ENCODE measurements at places on chromosomes 11 and 22.

DNA sequence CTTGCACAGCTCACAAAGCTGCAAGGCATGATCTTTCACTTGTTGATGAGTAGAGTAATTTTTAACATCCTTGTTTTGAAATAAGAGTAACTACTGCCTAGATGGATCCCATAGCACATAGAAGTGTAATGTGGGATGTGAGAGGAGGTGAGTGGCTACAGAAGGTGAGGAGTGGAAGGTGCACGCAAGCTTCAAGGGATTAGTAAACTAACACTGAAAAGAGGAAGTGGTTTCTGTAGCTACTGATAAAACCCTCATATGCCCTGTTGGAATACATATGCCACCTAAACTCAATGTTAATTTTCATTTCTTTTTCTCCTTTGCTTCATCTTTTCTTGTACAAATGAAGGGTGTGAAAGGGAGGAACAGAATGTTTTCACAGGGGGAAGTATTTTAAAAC, 22.0 kb upstream of the CTSC start:
- no peak for DNase-seq

DNA sequence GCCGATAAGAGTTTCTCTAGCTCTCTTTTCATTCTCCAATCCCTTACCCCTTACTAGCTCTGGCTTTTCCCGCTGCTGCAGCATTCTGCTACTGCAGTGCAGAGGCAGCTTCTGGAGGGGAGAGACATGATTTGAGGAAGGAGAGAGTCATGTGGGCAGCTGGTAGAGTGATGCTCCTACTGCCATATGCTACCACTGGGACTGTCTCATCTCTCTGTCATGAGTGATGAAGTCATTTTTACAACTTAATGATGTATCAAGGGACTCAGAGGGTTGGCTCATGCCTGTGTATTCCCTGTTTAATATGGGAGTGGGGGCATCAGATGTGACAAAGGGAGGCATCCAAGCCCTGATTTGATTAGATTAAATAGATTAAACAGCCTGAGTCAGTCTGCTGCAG, 11.3 kb downstream of the SLC17A6 start:
- no peak for DNase-seq

- no peak for DNase-seq
Measured at GRCh38 chr22:49545606-49546005, 282.1 kb downstream of the BRD1 start.

GRCh38 chr11:61142424-61142823, 18.8 kb downstream of the VPS37C start:
- DNase-seq, result no peak

DNA sequence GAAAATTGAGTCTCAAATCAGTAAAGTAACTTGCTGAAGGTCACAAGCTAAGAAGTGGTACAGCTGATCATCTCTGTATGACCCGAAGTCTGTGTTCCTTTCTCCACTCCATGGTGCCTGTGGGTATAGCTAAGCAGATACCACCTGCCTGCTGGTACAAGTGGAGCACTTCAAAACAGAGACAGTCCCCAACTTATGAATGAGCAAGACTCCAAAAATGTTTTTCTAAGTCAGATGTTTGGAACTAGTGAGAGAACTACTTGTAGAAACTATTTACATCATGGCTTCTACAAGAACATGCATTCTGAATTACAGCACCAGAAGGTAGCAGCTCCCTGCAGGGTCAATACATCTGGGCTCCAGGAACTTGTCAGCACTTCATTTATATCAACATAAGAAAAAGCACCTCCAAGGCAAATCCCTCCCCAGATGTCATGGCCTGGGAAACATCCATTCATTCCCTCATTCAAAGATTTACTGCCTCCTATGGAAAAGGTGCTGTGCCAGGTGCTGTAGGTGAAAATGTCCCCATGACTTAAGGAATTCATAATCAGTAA, 94.7 kb downstream of the SERGEF start:
- DNase-seq, result no peak

- DNase-seq, result peak; percentile 47
Measured at GRCh38 chr11:74683279-74683871, 47.9 kb downstream of the CHRDL2 start.

DNA sequence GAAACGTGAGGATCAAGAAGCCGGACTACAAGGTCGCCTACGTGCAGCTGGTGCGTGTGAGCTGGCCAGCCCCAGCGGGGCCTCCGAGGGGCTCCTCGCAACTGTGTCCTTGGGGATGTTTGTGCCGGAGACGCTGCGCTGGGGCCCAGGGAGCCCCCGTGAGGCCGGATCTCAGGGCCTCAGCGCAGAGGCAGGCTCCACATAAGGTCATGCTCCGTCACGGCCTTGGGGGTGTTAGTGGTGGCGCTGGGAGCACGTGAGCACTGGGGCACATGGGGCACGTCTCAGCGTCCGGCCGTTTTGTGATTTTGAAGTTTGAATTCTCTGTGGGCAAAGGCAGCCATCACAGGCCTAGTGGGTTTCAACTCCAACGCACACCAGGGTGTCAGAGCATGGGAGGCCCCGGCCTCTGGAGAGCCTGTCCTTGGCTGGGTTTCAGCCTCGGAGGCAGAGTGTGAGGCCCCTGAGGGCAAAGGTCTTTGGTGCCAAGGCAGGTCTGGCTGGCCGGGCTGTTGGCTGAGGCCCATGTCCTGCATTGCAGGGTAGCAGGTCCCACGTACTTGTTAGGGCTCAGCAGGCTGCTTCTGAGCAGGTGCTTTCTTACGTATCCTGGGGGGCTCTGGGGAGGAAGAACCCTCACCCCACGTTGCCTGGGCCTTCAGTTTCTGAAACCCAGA, 5.8 kb downstream of the MRPL23 start:
- DNase-seq, result no peak

- DNase-seq, result no peak
Measured at GRCh38 chr22:21904250-21904789, 36.9 kb upstream of the MAPK1 start.

DNA sequence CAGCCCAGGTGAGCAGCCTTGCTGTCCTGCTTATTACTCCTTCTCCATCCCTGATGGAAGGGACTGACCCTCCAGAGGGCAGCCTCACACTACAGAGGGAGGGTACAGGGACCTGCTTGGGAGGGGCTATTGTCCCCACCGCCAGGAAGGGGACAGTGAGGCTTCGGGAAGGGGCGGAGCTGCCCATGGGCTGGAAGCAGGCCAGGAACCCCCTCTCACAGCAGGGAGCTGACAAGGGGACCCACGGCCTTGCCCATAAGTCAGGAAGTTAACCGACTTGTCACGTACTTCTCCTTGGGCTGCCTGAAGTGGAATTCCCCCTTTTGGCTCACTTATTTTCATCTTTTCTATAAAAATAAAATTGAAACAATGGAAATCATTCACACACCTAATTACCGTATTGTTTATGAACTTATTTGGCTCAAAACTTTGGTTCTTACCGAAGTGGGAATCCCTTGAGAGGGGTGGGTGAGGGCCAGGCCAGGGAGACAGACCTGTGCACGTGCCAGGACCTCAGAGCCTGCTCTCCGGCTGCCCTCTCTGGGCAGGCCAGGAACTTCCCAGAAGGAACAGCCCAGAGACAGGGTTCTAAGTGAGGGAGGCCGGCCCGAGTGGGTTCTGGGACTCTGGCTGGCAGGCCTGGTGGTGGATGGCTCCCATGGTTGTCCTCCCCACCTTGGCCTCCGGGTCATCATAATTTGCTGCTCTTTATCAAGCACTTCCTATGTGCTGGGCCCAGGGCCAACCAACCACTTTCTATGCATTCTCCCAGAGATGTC, 5.8 kb downstream of the MGAT3 start:
- peak; percentile 63 for DNase-seq

DNA sequence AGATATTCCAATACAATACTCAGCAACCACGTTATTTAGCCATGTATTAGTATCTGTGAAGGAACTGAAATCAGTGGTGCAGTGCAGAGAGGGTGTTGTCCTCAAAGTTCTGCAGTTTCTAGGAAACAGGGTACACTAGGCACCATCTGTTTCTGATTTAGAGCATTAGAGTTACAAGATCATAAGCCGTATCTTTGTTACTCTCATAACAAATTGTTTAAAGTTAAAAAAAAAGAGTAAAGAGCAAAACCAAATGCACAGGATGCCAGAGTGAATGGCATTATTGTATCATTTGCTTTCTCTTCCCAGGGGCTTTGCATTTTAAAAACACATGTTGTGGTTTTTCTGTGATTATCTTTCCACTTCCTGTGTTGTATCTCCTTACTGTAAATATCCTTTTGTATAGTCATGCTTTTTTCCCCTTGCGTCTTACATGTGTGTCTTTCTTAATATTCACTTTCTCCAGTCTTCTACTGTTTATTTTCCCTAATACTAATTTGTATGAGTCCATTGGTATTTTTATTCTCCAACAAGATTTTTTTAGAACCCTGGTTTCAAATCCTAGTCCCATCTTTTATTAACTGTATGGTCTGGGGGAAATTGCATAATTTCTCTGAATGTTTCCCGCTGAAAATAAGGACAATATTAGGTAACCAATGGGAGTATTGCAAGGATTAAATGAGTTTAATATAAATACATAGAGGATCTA, 15.2 kb upstream of the NUP160 start:
- no peak for DNase-seq

GRCh38 chr11:67466962-67467771, 1.9 kb downstream of the TMEM134 start:
- no peak for DNase-seq

DNA sequence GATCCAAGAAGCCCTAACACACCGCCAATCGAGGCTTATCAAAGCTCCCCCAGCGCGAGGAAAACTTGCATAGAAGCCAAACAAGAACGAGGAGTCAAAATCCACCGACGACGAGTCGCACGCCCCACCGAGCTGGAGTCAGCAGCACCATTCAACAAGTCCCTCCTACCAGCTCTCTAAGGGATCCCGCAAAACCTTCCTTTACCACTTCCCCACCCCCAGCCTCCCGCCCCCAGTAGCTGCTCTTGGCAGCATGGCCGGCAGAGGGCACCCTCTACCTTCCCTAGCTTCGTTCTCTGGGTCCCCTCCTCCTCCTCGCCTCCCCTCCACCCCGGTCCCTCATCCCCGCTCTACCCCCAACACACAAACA, 1.4 kb downstream of the BDNF start:
- DNase-seq, result peak; percentile 84

- no peak for DNase-seq
Measured at GRCh38 chr11:2118677-2119076, 20.5 kb downstream of the IGF2 start.

DNA sequence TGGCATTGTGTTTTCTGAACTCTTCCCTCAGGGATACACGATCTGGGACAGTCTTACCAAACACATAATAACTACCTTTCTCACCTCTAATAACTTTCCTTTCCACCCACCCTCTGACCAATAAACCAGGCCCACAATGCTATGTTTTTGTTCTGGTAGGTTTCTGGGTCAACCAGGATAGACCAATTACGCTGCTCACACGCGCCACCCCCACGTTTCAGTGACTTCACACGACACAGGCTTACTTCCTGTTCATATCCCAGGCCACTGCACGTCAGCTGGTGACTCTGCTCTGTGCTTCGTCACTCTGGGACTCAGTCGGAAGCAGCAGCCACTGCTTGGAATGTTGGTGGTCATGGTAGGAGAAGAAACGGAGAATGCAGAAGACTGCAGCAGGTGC, 2.5 kb downstream of the KRTAP5-4 start:
- no peak for DNase-seq

- DNase-seq, result no peak
Measured at GRCh38 chr11:73203322-73203721, 14.8 kb upstream of the P2RY2 start.

GRCh38 chr11:47225552-47226400, 11.0 kb downstream of the DDB2 start:
- no peak for DNase-seq

GRCh38 chr11:112100462-112100861, 13.8 kb downstream of the SDHD start:
- DNase-seq, result no peak

DNA sequence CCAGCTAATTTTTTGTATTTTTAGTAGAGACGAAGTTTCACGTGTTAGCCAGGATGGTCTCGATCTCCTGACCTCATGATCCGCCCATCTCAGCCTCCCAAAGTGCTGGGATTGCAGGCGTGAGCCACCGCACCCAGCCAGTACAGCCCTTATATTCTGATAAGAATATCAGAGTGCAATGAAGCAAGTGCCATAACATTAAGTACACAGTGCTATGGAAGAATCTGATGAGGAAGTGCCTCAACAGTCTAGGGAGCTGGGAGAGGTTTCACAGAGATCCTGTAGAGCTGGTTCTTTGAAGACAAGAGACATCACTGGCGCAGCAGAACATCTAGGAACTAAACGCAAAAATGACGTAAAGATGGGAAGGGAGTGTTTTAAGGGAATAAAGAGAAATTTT, 2.1 kb downstream of the RTCB start:
- no peak for DNase-seq

DNA sequence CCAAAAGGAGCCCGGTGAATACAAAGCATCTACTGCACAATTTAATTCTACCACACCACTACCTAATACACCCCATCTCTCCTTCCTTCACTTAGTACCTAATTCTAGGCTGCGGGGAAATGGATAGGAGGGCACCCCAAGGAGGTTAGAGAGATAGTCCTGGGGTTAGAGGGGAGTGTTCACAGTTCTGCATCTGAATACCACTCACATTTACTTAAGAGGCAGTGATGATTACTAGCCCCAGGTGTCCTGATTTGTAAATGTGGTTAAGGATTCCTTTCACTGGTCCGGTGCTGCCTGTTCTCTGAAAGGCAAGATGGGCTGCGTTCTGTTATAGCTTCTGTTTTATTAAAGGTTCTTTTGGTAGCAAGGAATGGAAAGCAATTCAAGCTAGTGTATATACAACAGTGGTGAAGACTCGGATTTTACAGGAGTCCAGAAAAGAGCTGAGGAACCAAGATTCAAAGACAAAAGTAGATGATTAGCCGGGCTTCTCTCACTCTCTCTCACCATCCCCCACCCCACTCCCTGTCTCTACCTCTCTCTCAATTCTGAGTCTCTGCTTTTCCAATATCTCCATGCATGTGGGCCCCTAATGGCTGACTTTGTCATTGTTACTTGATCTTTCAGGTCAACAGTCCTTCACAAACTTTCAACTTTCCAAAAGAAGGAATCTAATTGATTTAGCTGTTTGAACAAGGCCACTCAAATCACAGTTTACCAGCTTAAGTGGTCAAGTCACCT, 8.7 kb upstream of the KCNA4 start:
- no peak for DNase-seq

DNA sequence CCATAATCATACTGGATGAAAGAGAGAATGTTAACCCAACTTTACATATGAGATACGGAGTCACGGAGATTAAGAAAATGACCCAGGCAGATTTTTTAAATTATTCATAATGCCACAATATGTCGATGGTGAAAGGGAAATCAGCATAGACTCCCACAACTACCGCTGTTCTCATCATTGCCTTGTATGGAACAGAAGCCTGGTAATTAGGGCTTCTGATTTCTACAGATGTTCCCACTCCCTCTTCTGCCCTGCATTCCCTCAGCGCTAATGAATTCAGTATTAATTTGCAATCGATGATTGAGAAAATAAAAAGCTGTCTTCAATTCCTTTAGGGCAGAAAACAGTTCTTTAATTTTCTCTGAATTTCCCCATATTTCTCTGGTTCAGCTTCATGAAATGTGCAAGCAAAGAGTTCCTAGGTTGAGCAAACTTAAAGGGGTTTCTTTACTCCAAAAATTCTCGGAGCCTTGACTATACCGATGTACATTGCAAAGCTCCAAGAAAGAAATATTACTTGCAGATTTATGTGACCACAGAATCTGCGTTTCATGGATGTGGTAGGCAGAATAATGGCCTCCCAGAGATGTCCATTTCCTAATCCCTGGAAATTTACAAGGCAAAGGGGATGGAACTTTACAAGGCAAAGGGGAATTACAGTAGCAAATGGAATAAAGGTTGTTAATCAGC, 134.9 kb upstream of the ZC3H12C start:
- DNase-seq, result no peak
